ENCODE measurements at places on chromosomes 6 and 20. TPM values are rescaled to one million over a fixed set of nuclear protein-coding genes. Genes with fewer than 3 reads are reported as not detected.

ABHD16B gene
- polyA plus RNA-seq, result 0.53 TPM

UTRN gene
- polyA plus RNA-seq, result 19.3 TPM

SLC26A8 gene
- polyA plus RNA-seq, result 0.11 TPM

TUBB2B gene
- 3.8 TPM for polyA plus RNA-seq

TRIM26 gene
- polyA plus RNA-seq, result 25.8 TPM

ETV7 gene
- 2.2 TPM for polyA plus RNA-seq

ZFP57 gene
- not detected for polyA plus RNA-seq

- no peak for DNase-seq
- no peaks in the 10 kb centered on the region for H3K4me1 ChIP-seq
- H3K36me3 ChIP-seq, result no peaks in the 10 kb centered on the region
- H3K27me3 ChIP-seq, result no peaks in the 10 kb centered on the region
Observed at GRCh38 chr20:11783102-11783850, 134.4 kb upstream of the BTBD3 start.

DNA sequence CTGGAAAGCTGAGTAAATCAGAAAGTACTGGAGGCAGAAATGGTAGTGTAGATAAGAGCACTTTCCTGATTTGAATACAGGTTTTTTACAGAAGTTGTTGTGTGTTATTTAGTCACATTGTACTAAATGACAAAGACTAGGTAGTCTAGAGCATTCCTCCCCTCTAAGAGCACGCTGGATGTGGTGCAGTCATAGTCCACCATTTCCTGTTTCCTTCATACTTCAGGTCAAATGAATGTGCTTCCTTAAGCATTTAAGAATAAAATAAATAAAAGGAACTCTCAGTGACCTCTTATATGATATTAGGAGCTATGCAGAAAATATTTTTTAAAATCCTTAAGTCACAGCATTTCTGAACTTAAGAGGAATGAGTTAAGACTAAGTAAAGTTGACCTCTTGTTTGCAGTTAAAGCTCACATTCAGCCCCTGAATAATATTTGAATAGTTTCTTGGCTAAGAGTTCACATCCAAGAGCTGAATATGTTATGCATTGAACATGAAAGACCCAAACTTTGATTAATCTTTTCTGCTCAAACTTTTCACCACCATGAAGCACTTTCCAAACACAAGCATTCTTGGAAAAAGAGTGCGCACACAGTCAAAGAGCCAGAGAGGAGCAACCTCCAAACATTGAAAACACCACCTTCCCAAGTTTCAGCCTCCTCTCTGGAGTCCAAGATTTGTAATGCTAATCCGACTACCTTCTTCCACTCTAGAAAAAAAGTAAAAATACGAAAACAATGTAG lies 53.4 kb upstream of the TMEM30A start:
- H3K36me3 ChIP-seq, result no peaks in the 10 kb centered on the region
- H3K27ac ChIP-seq, result no peak overlapping the region
- H3K27me3 ChIP-seq, result no peaks in the 10 kb centered on the region
- no peak overlapping the region for H3K4me3 ChIP-seq

GRCh38 chr6:20893412-20893811 lies 359.2 kb downstream of the CDKAL1 start:
- no peak overlapping the region for H3K4me3 ChIP-seq
- no peaks in the 10 kb centered on the region for H3K36me3 ChIP-seq
- H3K27ac ChIP-seq, result no peak overlapping the region

GRCh38 chr6:79666634-79667033 lies 35.5 kb downstream of the SH3BGRL2 start:
- no peak for DNase-seq
- H3K4me3 ChIP-seq, result no peak overlapping the region
- H3K36me3 ChIP-seq, result no peaks in the 10 kb centered on the region
- no peaks in the 10 kb centered on the region for H3K27me3 ChIP-seq

DNA sequence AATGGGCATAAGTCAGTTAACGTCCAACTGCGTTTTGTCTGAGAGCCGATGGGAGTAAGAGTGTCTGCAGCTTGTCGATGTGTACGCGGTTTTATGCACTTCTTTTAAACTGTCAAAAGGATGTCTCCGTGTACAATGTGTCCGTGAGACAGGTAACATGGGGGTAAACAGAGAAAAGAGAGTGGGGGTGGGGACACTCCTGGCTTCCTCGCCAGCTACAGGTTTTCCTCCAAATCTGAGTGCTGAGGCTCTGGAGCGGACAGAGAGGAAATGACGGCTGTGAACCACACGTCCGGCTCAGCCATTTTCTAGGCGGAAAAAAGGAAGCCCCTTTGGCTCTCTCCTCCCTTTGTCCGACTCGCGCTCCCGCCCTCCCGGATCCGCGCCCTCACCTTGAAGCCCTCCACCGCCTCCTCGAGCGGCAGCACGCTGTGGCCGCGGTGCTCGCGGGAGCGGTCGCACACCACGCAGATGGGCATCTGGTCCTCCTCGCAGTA lies 916 bp downstream of the TRIM27 start:
- peak; percentile 86 for DNase-seq
- H3K27ac ChIP-seq, result peak overlapping the region; percentile 95
- H3K4me1 ChIP-seq, result peaks cover 11% of the 10 kb centered on the region
- H3K4me3 ChIP-seq, result peak overlapping the region; percentile 93

GRCh38 chr20:9323622-9324021 lies 190.8 kb upstream of the LAMP5 start:
- H3K4me3 ChIP-seq, result no peak overlapping the region
- H3K4me1 ChIP-seq, result no peaks in the 10 kb centered on the region
- H3K27ac ChIP-seq, result no peak overlapping the region
- no peaks in the 10 kb centered on the region for H3K27me3 ChIP-seq

DNA sequence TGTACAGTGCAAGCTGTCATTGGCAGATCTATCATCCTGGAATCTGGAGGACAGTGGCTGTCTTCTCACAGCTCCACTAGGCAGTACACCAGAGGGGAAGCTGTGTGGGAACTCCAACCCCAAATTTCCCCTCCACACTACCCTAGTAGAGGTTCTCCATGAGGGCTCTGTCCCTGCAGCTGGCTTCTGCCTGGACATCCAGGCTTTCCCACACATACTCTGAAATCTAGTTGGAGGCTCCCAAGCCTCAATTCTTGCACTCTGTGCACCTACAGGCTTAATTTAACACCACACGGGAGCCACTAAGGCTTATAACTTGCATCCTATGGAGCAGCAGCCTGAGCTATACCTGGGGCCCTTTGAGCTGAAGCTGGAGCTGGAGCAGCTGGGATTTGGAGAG lies 43.0 kb upstream of the TRIM39 start:
- H3K4me1 ChIP-seq, result no peaks in the 10 kb centered on the region
- no peaks in the 10 kb centered on the region for H3K36me3 ChIP-seq
- no peaks in the 10 kb centered on the region for H3K27me3 ChIP-seq
- DNase-seq, result no peak

DNA sequence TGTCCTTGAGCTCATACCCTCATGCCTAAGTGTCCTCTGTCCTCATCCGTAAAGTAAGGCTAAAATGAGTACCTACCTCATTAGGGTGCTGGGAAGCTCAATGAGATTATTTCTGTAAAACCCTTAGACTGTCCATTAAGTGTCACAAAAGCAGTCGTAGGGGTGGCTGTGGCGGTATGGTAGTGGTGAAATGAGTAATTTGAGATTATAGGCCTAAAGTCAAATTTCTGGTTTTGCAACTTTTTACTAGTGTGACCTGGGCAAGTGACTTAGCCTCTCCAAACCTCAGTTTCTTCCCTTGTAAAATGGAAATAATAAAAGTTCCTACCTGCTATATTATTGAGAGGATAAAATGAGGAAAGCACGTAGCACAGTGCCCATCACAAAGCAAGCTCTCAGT lies 148.2 kb upstream of the AKAP12 start:
- H3K27me3 ChIP-seq, result no peaks in the 10 kb centered on the region
- no peaks in the 10 kb centered on the region for H3K4me1 ChIP-seq
- no peak overlapping the region for H3K27ac ChIP-seq
- no peak overlapping the region for H3K4me3 ChIP-seq
- no peak for DNase-seq
- no peaks in the 10 kb centered on the region for H3K36me3 ChIP-seq

DNA sequence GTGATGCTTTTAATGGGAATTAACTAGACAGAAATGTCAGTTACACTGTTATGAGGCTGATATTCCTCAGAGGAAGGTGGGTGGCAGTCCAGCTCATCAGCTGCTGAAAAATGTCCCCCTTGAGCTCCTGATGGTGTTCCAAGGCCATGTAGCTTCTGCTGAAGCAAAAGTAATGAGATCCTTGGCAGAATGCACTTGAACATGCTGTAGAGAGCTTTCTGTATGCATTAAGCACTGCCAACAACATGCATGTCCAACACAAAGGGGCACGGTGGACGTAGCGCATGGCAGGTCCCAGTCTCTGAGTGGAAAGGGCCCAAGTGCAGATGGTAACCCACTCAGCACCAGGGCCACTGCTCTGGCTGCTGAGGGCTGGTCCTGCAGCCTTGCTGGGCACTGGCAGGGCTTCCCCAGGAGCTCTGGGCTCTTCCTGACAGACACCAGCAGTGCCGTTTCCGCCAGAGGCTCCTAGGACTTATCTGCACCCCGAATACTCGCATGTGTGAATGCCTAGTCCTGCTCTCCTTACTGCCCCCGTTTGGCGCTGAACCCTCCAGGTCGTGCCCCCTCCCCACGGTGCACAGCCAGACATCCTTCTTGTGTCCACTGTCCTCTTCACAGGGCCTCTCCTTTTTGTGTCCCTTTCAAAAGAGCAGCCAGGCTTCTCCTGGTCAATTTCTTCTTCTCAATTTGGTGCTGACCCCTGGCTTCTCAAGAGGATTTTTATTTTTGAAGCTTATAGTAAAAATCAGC lies 18.6 kb upstream of the SYNDIG1 start:
- no peaks in the 10 kb centered on the region for H3K27me3 ChIP-seq
- H3K4me1 ChIP-seq, result no peaks in the 10 kb centered on the region
- H3K36me3 ChIP-seq, result no peaks in the 10 kb centered on the region
- no peak overlapping the region for H3K27ac ChIP-seq

GRCh38 chr6:36826520-36827227 lies 12.6 kb downstream of the CPNE5 start:
- H3K4me1 ChIP-seq, result peaks cover 11% of the 10 kb centered on the region
- no peaks in the 10 kb centered on the region for H3K27me3 ChIP-seq
- no peaks in the 10 kb centered on the region for H3K36me3 ChIP-seq
- H3K27ac ChIP-seq, result no peak overlapping the region
- no peak overlapping the region for H3K4me3 ChIP-seq

DNA sequence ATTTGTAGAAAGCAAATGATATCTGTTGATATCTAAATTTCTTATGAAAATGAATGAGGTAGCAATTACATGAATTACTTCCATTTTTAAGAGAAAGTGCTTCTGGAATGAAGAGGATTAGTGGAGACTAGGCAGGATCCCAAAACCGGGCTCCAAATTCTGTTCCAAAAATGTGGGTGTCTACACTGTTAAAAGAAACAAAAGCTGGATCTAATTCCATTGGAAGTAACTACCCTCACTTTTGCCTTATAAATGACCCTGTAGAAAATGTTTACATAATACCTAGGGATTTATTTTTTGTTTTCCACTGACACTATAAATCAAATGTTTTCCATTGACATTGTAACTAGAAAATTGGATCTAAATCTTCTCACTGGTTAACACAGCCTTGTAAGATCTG lies 454.9 kb upstream of the JARID2 start:
- no peaks in the 10 kb centered on the region for H3K4me1 ChIP-seq
- no peaks in the 10 kb centered on the region for H3K36me3 ChIP-seq
- no peak overlapping the region for H3K4me3 ChIP-seq
- no peak overlapping the region for H3K27ac ChIP-seq
- DNase-seq, result no peak
- H3K27me3 ChIP-seq, result no peaks in the 10 kb centered on the region

DNA sequence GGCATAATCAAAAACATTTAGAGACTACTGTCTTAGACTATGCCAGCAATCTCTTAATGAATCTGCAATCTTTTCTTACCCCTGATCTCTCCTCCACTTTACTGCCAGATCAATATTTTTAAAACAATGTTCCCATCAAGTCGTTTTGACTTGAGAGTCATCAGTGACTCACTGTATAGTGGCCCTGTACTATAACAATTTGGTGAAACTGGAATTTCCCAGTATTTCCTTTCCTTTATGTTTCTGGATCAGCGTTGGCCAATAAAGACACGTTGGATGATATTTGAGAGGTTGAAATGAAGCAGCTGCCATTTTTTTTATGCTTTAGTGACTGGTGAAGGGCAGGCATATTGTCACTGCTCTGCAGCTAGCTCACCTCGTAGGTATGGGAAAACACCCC lies 10.1 kb upstream of the SMIM13 start:
- no peak overlapping the region for H3K27ac ChIP-seq
- no peak overlapping the region for H3K4me3 ChIP-seq
- H3K27me3 ChIP-seq, result no peaks in the 10 kb centered on the region
- no peaks in the 10 kb centered on the region for H3K4me1 ChIP-seq
- DNase-seq, result no peak

GRCh38 chr6:32774426-32774825 lies 11.1 kb upstream of the HLA-DQB2 start:
- no peaks in the 10 kb centered on the region for H3K27me3 ChIP-seq
- no peaks in the 10 kb centered on the region for H3K4me1 ChIP-seq
- no peak overlapping the region for H3K4me3 ChIP-seq

DNA sequence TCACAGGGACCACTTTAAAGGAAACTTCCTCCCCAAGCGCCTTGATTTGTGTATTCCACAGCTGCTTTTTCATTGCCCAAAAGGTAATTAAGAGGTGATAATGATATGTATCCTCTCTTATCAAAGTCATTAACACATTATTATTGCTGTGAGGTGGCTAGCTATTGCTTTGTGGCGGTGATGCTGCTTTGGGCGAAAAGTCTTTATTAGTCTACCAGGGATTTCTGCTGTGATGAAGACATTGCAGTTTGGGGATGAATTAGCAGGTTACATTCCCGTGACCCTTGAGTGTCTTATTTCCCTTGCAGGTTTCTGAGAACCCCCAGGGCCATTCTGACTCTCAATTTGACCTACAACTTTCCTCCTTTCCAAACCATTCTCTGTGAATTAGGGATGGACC lies 143.4 kb upstream of the SOX4 start:
- H3K27me3 ChIP-seq, result no peaks in the 10 kb centered on the region
- no peak overlapping the region for H3K4me3 ChIP-seq
- no peak overlapping the region for H3K27ac ChIP-seq
- DNase-seq, result no peak
- no peaks in the 10 kb centered on the region for H3K36me3 ChIP-seq

GRCh38 chr6:37239526-37239925 lies 18.0 kb upstream of the TBC1D22B start:
- DNase-seq, result no peak
- no peaks in the 10 kb centered on the region for H3K36me3 ChIP-seq
- no peaks in the 10 kb centered on the region for H3K27me3 ChIP-seq
- H3K4me1 ChIP-seq, result peaks cover 13% of the 10 kb centered on the region
- H3K4me3 ChIP-seq, result no peak overlapping the region
- H3K27ac ChIP-seq, result peak overlapping the region; percentile 80

All from pancreas (tissue), 10 donors.